ENCODE measurements at places on chromosomes 13 and 19.
A peak's percentile ranks its signal among the peaks of the same experiment; 100 is the strongest.

DNA sequence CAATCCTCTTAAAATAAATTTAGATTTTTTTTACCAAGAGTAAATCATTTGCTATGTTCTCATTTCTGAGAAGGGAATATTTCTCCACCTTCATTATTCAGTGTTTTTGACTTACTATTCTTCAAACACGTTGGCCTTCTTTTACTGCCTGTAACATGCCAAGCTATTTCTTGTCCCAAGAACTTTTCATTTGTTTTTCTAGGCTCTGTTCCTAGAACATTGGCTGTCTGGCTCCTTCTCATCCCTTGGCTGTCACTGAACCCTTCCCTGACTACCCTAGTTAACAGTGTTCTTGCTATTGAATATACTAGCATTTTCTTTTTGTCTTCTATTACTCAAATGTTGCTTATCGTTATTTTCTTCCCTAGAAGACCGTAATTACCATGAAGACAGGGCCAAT, 248.1 kb downstream of the ITGBL1 start:
- H3K36me3 ChIP-seq, result no peaks in the 10 kb centered on the region
- no peak overlapping the region for H3K4me3 ChIP-seq
- no peak for DNase-seq
- no peaks in the 10 kb centered on the region for H3K27me3 ChIP-seq
- H3K4me1 ChIP-seq, result no peaks in the 10 kb centered on the region

- H3K27ac ChIP-seq, result no peak overlapping the region
- H3K36me3 ChIP-seq, result no peaks in the 10 kb centered on the region
- no peaks in the 10 kb centered on the region for H3K4me1 ChIP-seq
- H3K4me3 ChIP-seq, result no peak overlapping the region
- DNase-seq, result no peak
- no peaks in the 10 kb centered on the region for H3K27me3 ChIP-seq
Measured at GRCh38 chr13:40160618-40161350, 505.3 kb downstream of the COG6 start.

DNA sequence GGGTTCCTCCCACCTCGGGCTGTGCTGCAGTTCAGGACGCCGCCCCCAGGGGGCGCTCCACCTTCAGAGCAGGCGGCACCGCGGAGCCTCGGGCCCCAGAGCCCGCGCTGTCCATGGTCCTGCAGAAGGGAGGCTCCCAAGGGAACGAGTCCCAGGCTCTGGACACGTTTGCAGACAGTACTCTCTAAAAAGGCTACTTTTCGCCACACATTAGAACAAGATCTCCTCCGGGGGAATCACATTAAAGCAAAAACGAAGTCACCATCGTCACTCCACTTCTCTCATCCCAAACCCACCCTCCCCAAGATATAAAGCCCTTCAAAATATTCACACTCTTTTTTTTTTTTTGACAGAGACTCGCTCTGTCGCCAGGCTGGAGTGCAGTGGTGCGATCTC, 4.6 kb upstream of the SIGLEC10 start:
- no peak overlapping the region for H3K27ac ChIP-seq
- DNase-seq, result peak; percentile 82
- peaks cover 5% of the 10 kb centered on the region for H3K4me1 ChIP-seq
- H3K4me3 ChIP-seq, result peak overlapping the region; percentile 22
- H3K36me3 ChIP-seq, result no peaks in the 10 kb centered on the region
- H3K27me3 ChIP-seq, result no peaks in the 10 kb centered on the region

GRCh38 chr19:13691569-13692435, 72.5 kb upstream of the MRI1 start:
- H3K27me3 ChIP-seq, result no peaks in the 10 kb centered on the region
- no peak for DNase-seq
- H3K27ac ChIP-seq, result no peak overlapping the region
- H3K36me3 ChIP-seq, result no peaks in the 10 kb centered on the region

DNA sequence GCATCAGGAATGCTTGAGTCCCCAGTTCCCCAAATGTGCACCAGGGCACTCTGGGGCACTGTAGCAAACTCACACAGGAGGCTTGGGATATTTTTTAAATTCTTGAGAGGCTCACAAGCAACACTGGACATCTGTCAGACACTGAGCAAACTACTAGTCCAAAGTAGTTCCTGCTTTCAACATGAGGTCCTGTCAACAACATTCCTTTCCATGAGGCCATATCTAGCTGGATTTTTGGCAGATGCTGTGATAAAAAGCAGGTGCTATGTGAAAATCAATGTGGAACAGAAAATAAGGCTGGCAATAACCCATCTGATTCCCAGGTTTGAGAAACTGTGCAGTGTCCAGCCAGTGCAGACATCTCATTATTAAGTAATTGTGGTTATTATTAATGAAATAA, 50.5 kb downstream of the STARD13 start:
- H3K27me3 ChIP-seq, result no peaks in the 10 kb centered on the region
- no peak for DNase-seq
- H3K4me1 ChIP-seq, result no peaks in the 10 kb centered on the region
- no peaks in the 10 kb centered on the region for H3K36me3 ChIP-seq
- H3K27ac ChIP-seq, result no peak overlapping the region

DNA sequence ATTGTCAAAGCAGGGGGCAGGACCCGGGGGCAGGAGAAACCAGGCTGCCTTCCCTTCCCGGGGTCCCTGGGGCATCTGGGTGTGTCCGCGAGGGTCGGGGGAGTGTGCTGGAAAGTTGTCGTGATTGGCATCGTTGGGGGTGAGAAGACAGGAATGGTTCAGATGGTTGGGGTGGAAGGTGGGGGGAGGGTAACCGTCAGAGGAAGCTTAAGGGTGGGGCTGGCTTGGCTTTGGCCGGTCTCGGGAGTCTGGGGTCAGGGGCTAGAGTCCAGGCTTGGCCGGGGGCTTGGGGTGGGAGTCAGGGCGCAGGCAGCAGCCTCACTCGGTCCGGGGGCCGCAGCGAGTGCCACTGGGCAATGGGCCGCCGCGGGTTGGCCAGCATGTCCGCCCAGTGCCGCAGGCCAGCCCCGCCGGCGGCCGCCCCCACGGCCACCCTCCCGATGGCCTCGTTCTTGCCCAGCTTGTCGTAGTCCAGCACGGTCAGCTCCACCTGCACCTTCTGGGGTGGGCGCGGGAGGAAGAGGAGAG, 6.8 kb upstream of the DNAAF3 start:
- no peak overlapping the region for H3K27ac ChIP-seq
- DNase-seq, result no peak
- H3K27me3 ChIP-seq, result peaks cover 3% of the 10 kb centered on the region
- H3K36me3 ChIP-seq, result no peaks in the 10 kb centered on the region

DNA sequence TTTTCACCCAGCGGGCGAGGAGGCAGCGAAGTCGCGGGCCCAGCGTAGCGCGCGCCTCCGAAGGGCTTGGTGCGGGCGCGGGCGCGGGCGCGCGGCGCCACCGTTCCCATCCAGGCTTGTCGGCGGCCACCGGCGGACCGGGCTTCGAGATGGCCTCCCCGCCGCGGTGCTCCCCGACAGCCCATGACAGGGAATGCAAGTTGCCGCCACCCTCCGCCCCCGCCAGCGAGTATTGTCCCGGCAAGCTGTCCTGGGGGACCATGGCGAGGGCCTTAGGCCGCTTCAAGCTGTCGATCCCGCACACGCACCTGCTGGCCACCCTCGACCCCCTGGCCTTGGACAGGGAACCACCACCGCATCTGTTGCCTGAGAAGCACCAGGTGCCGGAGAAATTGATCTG, at the start of gene WDR88:
WDR88 (plus strand) TSS at position 94 of the 400 bp plus-strand sequence; CDS start at position 150, 56 bp downstream.
- H3K4me3 ChIP-seq, result no peak within 1 kb of the TSS
- DNase-seq, result no peak
- no peaks in the 10 kb centered on the region for H3K36me3 ChIP-seq

DNA sequence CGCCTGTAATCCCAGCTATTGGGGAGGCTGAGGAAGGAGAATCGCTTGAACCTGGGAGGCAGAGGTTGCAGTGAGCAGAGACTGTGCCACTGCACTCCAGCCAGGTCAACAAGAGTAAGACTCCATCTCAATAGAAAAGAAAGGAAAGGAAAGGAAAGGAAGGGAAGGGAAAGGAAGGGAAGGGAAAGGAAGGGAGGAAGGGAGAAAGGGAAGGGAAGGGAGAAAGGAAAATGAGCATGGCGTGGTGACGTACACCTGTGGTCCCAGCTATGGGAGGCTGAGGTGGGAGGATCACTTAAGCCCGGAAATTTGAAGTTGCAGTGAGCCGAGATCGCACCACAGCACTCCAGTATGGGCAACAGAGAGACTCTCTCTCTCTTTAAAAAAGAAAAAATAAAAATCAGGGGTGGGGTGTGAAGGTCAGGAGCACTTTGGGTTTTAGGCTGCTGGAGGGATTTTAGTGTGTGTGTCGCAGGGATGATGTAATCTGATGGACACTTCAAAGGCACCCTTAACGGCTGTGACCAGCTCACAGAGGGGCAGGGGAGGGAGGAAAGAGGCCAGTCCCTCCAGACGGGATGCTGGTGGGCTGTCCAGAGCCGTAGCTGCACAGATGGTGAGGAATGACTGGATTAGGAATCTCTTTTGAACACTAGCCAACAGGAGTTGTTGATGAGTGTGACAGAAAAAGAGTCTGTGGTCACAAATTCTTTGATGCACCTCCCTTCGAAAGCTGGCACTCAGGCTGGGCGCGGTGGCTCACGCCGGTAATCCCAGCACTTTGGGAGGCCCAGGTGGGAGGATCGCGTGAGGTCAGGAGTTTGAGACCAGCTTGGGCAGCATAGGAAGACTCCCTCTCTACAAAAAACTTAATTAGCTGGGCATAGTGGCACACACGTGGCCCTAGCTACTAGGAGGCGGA, 27.6 kb downstream of the TMPRSS9 start:
- no peak for DNase-seq
- H3K4me1 ChIP-seq, result peaks cover 1% of the 10 kb centered on the region
- H3K27ac ChIP-seq, result no peak overlapping the region
- H3K36me3 ChIP-seq, result no peaks in the 10 kb centered on the region
- H3K4me3 ChIP-seq, result no peak overlapping the region
- H3K27me3 ChIP-seq, result no peaks in the 10 kb centered on the region

DNA sequence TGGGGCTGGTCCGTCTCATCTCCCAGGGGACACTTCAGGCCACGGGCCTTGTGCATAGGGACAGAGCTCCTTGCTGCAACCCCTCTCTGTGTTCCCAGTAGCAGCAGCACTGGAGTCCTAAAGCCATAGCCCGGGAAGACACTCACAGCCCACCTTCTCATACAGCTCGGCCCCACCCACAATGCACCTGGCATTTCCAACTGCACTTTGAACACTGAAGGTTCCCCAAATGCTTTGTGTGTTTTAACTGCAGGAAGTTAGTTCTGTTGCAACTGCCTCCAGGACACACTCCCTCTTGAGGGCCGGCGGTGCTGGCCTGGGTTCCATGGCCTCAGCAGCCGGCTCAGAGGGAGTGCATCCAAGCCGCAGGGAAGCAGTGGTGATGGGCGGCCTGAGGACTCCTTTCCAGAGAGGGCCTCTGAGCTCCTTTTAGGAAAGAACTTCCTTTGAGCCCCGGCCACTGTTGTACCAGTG, 22.7 kb upstream of the TMEM255B start:
- H3K4me1 ChIP-seq, result no peaks in the 10 kb centered on the region
- H3K4me3 ChIP-seq, result no peak overlapping the region
- no peak overlapping the region for H3K27ac ChIP-seq
- no peaks in the 10 kb centered on the region for H3K27me3 ChIP-seq
- H3K36me3 ChIP-seq, result no peaks in the 10 kb centered on the region

GRCh38 chr13:96002322-96003131, 50.7 kb downstream of the UGGT2 start:
- H3K36me3 ChIP-seq, result no peaks in the 10 kb centered on the region
- H3K4me1 ChIP-seq, result peaks cover 3% of the 10 kb centered on the region
- no peak for DNase-seq
- no peaks in the 10 kb centered on the region for H3K27me3 ChIP-seq
- H3K4me3 ChIP-seq, result no peak overlapping the region

- H3K27me3 ChIP-seq, result no peaks in the 10 kb centered on the region
- DNase-seq, result no peak
- peaks cover 25% of the 10 kb centered on the region for H3K36me3 ChIP-seq
- H3K4me1 ChIP-seq, result no peaks in the 10 kb centered on the region
- H3K27ac ChIP-seq, result no peak overlapping the region
- H3K4me3 ChIP-seq, result no peak overlapping the region
Measured at GRCh38 chr19:38924388-38924787, 6.2 kb downstream of the SARS2 start.

DNA sequence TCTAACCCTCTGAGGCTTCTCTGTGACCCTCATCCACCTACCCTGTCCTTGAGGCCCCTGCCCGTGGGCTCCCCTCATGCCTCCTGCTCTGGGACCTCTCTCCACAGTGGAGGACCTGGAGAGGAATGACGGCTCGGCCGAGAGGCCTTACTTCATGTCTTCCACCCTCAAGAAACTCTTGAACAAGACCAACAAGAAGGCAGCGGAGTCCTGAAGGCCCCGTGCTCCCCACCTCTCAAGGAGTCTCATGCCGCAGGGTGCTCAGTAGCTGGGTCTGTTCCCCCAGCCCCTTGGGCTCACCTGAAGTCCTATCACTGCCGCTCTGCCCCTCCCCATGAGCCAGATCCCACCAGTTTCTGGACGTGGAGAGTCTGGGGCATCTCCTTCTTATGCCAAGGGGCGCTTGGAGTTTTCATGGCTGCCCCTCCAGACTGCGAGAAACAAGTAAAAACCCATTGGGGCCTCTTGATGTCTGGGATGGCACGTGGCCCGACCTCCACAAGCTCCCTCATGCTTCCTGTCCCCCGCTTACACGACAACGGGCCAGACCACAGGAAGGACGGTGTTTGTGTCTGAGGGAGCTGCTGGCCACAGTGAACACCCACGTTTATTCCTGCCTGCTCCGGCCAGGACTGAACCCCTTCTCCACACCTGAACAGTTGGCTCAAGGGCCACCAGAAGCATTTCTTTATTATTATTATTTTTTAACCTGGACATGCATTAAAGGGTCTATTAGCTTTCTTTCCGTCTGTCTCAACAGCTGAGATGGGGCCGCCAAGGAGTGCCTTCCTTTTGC, 10.8 kb upstream of the ILF3 start:
- H3K4me1 ChIP-seq, result peaks cover 8% of the 10 kb centered on the region
- no peaks in the 10 kb centered on the region for H3K27me3 ChIP-seq
- H3K27ac ChIP-seq, result no peak overlapping the region

DNA sequence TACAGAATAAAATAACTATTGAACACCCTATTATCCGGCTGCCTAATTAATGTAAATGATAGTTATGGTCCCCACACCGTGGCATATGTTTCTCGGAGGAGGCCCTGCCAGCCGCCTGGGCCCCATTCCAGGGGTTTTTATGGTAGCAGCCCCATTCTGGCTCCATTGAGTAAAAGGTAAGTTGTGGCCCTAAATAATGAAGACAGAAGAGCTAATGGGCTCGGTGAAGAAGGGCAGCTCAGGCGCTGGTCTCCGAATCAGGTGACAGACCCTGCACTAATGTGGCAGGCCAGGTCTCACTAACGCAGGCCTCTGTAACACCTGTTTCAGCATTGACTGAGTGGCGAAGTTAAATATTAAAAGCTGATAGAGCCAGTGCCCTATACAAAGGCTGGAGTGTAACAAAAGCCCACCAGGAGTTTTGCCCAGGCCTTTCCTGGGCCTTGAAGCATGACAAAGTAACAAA, 19.1 kb downstream of the POP4 start:
- no peaks in the 10 kb centered on the region for H3K27me3 ChIP-seq
- H3K36me3 ChIP-seq, result no peaks in the 10 kb centered on the region
- peaks cover 2% of the 10 kb centered on the region for H3K4me1 ChIP-seq

DNA sequence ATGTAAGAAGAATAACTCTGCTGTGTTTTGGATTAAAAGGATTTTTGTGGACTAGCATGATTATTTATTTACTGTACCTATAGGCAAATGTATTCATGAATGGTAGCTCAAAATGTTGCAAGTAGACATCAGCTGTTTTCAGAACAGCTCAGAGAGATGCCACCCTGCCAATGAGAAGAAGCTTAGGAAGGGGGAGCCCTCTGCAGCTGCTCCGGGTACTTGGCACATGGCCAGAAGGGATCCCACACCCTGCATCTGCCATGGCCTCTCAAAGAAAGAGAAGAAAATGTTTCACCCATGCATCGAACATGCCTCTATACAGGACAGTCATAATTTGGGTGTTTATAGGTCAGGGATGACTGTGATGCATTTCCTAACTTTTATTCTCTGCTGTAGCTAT, 30.5 kb upstream of the MBNL2 start:
- H3K27ac ChIP-seq, result no peak overlapping the region
- no peaks in the 10 kb centered on the region for H3K4me1 ChIP-seq
- no peaks in the 10 kb centered on the region for H3K27me3 ChIP-seq
- no peaks in the 10 kb centered on the region for H3K36me3 ChIP-seq
- no peak for DNase-seq
